ENCODE measurements at places on chromosomes 12 and 14. TPM values are rescaled to one million over a fixed set of nuclear protein-coding genes. Genes with fewer than 3 reads are reported as not detected.

RNF212B gene
- not detected for total RNA-seq

CLEC9A gene
- not detected for total RNA-seq

KLRD1 gene
- not detected for total RNA-seq

MYO1A gene
- 1.4 TPM for total RNA-seq

SLC5A8 gene
- total RNA-seq, result not detected

SERPINA10 gene
- total RNA-seq, result not detected

ACVRL1 gene
- not detected for total RNA-seq

SMIM41 gene
- total RNA-seq, result not detected

KRT73 gene
- total RNA-seq, result 8.6 TPM

UBR7 gene
- total RNA-seq, result 45.8 TPM

PLEK2 gene
- 0.45 TPM for total RNA-seq

MFAP5 gene
- total RNA-seq, result not detected

Data from activated CD4-positive, alpha-beta T cell treated with anti-CD3 and anti-CD28 coated beads, Interleukin-2, amount 10 ng/mL, durations not matched to agents 7 days and 5 days (primary cell).